Right renal pelvis (tissue), 4 donors: ENCODE measurements at places on chromosomes 7 and 10.
A peak's percentile ranks its signal among the peaks of the same experiment; 100 is the strongest.

DNA sequence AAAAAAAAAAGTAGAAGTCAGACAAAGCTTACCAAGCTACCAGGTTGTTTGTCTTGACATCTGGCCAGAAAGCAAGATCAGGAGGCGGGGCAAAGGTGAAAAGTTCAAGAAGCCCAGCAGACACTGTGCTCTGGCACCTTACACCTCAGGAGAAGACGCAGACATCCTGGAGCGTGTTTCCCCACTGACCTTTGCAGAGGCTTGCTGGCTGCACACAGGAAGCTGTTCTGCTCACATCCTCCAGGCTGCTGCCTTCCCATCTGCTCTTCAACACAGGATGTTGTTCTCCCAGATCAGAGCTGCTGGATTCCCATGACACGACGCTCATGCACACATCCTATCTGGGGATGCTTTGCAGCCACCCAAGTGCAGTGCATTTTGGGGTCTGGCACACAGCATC lies 174.4 kb upstream of the KIAA1217 start:
- no peak for DNase-seq

GRCh38 chr7:24245362-24245761 lies 38.6 kb upstream of the NPY start:
- no peak for DNase-seq

GRCh38 chr7:101308245-101309085 lies 13.1 kb downstream of the IFT22 start:
- no peak for DNase-seq

DNA sequence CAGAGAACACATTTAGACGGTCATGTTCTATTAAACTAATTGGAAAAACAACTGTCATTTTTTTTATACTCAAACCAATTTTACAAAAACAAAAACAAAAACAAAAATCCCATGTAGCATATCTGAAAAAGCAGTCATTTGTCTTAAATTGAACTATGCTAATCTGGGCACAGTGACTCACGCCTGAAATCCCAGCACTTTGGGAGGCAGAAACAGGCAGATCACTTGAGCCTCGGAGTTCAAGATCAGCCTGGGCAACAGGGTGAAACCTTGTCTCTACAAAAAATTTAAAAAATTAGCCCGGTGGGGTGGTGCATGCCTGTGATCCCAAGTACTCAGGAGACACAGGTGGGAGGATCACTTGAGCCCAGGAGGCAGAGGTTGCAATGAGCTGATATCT lies 253.4 kb downstream of the DOCK4 start:
- no peak for DNase-seq

DNA sequence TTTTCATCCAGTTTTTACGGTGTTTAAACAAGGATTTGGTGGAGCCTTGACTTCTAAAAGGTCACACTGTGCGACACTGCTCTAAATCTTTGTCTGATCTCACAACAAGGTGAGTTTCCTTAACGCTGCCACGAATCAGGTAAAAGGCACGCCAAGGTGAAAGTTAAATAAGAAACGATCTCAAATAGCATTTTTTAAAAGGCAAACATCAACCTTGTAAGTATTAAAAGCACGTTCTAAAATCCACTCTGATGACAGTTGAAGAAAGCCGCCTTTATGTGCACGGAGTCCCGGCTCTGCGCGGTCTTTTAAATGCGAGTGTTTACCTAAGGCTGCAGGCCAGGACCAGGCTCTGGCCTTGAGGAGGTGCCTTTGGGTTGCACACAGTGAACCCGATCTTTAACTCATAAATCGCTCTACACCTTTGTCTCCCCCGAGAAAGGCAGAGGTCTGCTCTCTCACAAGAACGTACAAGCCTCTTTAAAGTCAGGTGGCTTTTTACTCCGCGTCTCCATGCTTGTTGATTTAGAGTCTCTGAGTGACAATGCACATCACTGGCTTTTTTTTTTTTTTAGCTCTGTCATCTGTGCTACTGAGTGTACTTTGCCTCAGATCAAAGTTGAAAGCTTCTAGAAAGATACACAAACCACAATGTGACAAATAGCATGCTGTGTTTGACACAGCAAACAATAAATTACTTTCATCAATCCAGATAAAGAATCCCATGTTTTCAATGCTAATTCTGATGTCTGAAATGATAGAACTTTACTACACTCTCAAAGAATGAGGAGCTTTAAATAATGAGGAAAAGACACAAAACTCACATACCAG lies 25.9 kb upstream of the RNF32 start:
- DNase-seq, result no peak

DNA sequence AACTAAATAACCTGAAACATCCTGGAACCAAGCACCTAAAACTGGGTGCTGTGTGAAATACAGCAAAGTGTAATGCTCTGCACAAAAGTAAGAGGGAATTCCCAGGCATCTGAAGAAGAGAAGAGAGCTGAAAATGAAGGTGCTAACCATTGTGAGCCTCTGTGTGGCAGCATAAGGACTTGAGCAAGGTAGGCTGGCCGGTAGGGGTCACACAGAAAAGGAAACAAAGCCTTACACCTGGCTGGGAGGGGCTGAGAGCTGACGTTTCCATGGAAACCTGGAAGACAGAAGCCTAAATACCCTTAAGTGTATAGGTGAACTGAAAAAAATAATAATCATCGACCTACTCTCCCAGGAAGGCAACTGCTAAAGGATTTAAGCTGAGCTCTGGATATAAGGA lies 48.6 kb downstream of the CUL1 start:
- DNase-seq, result peak; percentile 5

GRCh38 chr10:3774018-3774813 lies 10.8 kb downstream of the KLF6 start:
- DNase-seq, result no peak

DNA sequence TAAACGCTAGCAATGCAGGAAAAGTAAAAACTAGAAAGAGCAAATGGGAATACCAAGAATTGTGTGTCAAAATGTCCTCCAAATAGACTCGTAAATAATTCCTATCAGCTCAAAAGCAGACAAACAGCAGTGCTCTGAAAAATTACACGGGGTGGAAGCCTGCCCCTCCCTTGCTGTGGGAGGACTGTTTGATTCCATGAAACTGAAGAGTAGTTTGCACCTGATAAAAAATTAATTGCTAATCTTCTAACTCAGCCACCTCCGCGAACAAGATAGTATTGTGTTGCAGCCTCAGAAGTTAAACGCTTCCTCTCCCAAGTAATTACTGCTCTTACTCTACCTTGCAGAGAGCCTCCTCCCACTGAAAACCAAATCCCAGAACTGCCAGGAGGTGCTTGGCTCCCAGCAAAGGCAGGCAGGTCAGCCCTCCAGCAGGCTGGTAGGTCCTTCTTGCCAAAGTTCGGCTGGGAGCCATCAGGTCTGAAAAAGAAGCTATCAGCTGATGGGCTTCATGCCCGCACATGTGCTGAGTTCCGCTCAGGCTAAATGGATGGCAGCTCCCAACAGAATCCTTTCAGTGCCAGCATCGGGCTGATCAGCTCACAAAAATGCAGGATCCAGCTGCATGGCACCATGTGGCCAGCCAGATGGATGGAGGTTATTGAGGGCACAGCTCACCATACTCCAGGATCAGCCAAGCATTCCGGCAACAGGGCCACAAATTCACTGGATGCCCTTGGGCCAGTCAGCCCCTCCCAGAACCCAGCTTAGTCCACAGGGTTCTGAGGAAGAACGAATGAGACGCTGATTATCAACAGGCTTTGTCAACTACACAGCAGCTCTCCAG lies 37.1 kb downstream of the MAD1L1 start:
- DNase-seq, result no peak

GRCh38 chr10:13485623-13486022 lies 43.2 kb downstream of the BEND7 start:
- DNase-seq, result no peak

DNA sequence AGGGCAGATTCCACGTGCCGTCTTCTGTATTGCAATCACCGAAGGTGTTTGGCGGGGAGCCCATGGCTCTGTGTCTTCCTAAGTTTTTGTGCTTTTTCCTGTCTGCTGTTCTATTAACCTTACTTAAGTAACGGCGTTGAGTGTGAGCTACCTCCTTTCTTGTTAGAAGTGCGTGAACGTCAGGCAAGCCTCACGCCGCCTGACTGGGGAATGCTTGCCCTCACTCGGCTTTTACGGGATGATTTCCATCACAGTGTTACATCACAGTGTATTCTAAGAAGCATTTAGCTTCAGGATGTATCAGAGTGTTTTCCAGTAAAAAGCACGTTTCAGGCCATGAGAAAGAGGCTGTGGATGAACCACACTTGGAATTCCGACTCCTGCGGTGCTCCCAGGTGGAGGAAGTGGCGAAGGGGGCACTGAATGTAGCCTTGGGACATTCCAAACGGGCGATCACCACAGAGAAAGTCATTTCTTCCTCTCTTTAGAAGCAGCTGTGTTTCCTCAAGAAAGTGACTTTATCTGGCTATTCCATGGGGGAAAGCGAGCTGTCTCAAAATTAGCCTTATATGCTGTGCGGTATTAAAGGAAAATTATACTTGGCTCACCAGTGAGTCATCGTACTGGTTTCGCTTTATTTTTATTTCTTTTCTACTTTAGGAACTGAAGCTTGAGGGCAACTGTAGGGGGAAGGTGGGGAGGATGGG lies 290.7 kb downstream of the KLF6 start:
- no peak for DNase-seq

GRCh38 chr10:58651040-58651439 lies 138.4 kb downstream of the BICC1 start:
- no peak for DNase-seq

DNA sequence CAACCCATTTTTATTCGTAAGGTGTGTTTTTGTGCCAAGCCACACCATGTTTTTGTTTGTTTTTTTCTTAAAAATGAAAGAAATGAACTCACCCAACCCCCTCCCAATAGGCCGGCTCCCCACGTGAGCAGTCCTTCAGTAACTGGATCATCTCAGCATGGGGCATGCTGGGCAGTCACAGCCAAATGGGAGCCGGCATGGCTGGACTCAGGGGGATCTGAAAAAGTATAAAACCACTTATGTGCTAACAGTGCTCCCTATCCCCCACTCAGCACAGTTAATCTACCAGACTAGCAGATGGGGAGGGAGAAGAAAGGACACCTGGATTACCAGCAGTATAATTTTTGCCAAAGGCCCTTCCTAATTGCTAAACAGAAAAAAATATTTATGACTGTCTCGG lies 39.3 kb downstream of the BAZ1B start:
- DNase-seq, result no peak
